CD4-positive, alpha-beta T cell treated with Interleukin-17A for 4 hours (primary cell): ENCODE measurements at places on chromosomes 6 and 20.

GRCh38 chr20:641516-641875 lies 11.5 kb downstream of the SRXN1 start:
- no peak for DNase-seq

DNA sequence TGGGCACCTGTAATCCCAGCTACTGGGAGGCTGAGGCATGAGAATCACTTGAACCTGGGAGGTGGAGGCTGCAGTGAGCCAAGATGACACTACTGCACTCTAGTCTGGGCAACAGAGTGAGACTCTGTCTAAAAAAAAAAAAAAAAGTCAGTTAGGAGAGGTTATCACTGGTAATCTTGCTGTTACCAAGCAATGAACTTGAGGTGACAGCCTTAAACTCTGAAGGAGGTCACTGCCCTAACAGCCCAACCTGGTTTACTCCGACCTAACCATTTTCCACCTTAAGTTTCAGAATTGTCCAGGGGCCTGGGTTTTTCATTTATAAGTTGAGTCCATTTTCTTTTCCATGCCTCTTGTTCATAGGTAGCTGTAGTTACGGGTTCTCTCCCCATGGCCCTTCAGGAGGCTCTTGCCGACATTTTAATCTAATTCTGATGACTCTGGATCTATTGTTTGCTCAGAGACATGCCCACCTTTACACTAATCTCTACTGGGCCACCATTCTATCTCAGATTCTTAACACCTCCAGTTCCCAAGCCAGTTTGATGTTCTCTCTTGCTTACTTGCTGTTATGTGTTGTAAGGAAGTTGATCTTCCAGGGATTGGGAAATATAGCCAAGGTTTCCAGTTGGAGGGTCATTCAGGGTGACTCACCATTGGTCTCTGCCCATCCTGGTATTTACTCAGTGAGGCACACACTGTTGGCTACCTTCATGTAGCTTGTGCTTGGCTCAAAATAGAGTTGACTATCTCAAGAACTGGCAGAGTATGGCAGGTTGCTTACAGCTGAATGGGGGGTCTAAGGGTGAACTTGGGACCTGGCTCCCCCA lies 29.1 kb downstream of the SHLD1 start:
- no peak for DNase-seq

- DNase-seq, result no peak
Observed at GRCh38 chr6:151914484-151914883, 107.0 kb downstream of the ESR1 start.

GRCh38 chr6:129264480-129265045 lies 381.6 kb downstream of the LAMA2 start:
- DNase-seq, result no peak

DNA sequence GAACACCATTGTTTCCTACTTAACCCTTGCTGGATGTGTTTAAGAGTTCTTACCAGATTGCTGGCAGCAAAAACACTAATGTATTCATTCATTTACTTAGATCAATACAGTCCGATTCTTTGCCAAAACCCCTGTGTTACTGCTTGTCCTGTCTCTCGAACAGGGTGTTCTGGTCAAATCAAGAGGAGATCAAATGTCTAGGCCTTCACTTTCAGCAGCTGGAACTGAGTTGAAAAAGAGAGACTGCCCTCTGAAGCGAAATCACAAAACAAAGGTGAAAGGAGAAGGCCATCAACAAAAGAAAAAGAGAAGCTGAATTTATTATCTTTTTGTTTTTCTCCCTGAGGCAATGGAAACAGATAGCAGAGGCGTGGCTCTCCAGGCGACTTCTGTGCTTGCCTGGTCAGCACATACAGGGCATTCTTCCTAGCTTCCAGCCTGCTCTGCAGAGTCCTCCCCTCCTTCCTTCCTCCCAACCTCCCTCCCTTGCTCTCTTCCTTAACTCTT lies 44.1 kb upstream of the GCM1 start:
- no peak for DNase-seq

DNA sequence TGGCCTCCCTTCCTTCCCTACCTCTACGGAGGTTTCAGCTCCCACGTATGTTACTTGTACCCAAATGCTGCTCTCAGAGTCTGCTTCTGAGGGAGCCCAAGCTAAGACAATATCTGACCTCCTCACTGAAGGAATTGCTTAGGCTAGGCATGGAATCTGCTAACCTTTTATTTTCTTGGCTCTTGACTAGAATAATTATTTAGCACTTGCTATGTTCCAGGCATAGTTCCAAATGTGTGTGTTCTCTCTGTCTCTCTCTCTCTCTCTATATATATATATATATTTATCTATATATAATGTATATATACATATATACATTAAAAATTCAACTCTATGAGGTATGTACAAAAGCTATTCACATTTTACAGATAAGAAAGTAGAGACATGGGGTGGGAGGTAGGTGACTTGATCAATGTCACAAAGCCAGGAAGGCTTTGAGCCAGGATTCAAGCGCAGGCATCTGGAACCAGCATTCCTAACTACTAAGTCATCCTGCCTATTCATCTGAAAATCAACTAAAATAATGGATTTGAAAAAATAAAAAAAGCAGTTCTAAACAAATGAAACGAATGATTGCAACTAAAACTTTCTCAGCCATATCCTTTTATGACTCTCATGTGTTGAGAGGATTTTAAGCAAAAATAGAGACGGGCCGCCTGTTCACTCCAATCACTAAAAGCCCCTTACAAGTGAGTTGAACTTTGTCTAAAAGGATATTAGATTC lies 189.7 kb upstream of the JAG1 start:
- DNase-seq, result no peak

DNA sequence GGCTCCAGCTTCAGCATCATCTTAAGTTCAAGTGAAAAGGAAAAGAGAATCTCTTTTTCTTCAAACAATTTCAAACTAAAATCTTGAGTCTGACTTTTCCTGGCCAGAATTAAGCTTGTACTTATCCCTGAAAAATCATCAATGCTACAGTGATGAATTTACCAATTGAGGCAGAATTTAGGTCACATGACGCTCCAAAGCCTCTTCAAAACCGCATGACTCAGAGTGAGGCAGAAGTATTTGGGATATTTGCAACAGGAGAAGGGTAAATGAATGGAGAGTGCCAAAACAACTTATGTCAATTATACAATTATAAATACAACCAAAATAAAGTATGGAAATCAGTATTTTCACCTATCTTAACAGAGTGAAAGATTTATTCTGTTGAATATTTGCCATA lies 515.5 kb downstream of the COL12A1 start:
- no peak for DNase-seq

GRCh38 chr6:148868314-148868713 lies 121.5 kb downstream of the UST start:
- DNase-seq, result no peak

- no peak for DNase-seq
Observed at GRCh38 chr6:106257195-106257594, 68.4 kb downstream of the ATG5 start.

- DNase-seq, result no peak
Observed at GRCh38 chr6:26260110-26260637, 104.8 kb upstream of the BTN3A2 start.
